ENCODE measurements at places on chromosomes 11 and 22.

DNA sequence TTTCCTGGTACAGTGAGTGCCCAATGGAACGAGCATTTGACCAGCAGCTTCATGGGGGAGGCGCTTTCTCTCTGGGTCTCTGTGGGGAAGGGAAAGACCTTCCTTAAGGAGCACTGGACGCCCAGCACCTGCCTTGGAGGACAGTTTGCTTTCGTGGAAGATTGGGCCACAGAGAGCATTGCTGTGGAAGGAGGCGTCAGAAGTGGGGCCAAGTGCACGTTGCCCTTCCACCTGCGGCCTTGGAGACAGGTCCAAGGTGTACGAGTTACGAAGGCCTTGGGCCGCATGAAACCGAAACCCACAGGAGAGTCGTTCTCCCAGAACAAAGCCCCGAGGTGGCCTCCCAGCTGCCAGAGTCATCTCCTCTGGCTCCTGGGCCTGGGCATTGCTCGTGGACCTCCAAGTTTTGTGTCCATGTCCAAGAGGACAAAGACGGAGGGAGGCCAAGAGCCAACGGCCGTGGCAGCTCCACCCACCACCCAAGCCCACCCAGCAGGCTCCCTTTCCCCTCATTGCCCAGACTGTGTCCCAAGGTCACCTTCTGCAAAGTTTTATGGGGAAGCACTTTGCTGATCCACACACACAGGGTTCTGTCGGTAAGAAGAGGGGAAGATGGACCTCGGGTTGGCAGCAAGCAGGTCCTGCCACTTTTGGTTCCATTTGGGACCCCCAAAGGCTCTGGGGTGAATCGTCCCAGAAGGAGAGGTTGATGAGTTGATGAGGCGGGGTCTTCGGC lies 5.8 kb upstream of the NLRP6 start:
- DNase-seq = peak; percentile 0

DNA sequence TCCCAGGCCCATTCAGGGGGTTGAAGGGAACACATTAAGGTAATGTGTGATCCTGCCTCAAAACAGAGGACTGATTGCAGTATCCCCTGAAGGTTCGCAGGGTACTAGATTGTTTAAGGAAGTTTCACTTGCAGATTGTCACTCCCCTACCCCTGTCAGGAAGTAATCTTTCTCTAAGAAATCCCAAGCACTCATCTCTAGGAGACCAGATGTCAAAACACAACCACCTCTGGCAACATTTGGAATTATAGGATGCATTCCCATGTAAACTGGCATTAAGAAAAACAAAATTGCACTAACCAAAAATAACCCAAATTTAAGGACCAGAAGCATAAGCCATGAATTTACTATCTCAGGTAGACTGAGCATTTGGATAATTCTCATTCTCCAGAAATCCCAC lies 1.6 kb downstream of the MRPL17 start:
- DNase-seq = no peak

DNA sequence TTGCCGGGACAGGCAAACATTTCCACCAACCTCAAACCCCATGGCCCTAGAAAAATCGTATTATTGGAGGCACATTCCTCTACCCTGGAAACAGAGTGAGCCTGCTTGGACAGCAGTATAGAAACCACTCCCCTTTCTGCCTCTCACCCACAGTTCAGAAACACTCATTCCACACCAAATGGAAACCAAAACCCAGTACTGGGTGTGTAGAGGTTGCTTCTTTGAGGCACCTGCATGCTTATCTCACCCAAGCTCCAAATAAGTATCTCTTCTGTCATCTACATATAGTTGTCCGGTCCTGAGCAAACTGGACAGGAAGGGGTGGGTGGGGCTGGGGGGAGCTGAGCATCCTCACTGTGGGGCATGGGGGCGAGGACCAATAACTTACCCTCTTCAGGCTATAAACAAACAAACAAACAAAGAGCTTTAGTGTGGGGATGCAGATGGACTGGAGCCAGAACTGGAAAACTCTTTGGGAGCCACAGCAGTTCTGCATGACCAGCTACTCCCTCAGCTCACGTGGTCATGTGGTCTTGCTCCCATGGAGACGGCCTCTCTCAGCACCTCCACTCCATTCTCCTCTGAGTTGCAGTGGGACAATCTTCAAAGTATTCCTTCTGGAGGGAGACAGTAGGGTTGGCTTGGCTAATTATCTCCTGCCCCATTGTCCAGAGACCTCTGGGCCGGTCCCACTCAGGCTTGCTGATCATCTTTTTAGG lies 1.0 kb upstream of the PLAAT2 start:
- no peak for DNase-seq

DNA sequence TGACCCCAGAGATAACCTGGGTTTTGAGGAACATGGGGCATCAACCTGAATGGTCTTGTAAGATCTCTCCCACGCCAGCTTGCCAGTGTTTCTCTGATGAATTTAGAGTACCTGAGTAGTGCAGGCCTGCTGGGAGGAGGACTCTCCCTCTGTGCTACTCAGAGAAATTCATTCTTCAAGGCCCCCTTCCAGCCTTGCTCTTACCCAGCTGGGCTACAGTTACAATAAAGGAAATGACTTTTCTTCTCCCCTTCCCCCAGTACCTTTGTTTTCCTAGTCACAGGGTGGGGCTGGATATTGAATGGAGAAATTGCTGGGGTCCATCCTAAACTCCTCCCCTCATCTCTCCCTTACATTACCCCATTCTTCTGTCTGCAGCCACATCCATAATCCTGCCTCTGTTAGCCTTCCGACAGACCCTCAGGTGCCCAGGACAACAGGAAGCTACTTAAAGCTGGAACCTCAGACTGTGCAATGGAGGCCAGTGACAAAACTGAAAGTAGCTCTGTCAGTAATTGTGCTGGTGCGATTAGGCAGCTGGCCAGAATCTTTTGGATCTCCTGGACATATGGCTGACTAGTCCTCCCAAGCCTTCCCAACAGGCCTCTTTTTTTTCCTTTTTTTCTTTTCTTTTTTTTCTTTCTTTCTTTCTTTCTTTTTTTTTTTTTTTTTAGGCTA lies 17.4 kb downstream of the LIMK2 start:
- DNase-seq = no peak

DNA sequence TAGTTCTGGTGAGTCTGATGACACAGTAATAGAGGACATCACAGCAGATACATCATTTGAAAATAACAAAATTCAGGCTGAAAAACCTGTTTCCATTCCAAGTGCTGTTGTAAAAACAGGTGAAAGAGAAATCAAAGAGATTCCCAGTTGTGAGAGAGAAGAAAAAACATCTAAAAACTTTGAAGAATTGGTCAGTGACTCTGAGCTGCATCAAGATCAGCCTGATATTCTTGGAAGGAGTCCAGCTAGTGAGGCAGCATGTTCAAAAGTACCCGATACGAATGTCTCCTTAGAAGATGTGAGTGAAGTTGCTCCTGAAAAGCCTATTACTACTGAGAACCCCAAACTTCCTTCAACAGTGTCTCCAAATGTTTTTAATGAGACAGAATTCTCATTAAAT lies 38.7 kb downstream of the RTN3 start:
- no peak for DNase-seq

Measured in stimulated activated naive CD8-positive, alpha-beta T cell treated with anti-CD3 and anti-CD28 coated beads, Interleukin-15, Interleukin-2, amounts not matched to agents 100 U/mL and 50 U/mL, for 24 hours (primary cell).